ENCODE measurements at places on chromosomes 6 and 20.

GRCh38 chr20:32326504-32326845, 31.7 kb upstream of the ASXL1 start:
- DNase-seq = no peak

GRCh38 chr20:5531318-5532081, 214.7 kb upstream of the PROKR2 start:
- no peak for DNase-seq

- no peak for DNase-seq
Measured at GRCh38 chr20:57032847-57033246, 233.6 kb downstream of the BMP7 start.

DNA sequence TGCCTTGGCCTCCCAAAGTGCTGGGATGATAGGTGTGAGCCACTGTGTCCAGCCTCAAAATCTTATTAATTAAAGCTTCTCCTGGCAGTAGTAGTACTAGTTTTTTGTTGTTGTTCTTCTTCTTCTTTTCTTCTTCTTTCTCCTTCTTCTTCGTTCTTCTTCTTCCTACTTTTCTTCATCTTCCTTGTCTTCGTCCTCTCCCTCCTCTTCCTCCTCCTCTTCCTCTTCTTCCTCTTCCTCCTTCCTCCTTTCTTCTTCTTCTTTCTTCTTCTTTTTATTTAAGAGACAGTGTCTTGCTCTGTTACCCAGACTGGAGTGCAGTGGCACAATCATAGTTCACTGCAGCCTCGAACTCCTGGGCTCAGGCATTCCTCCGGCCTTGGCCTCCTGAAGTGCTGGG, 17.2 kb upstream of the DEK start:
- no peak for DNase-seq

GRCh38 chr6:40482532-40482931, 104.6 kb downstream of the LRFN2 start:
- no peak for DNase-seq

- no peak for DNase-seq
Measured at GRCh38 chr6:109451376-109451775, 4.2 kb downstream of the MICAL1 start.

DNA sequence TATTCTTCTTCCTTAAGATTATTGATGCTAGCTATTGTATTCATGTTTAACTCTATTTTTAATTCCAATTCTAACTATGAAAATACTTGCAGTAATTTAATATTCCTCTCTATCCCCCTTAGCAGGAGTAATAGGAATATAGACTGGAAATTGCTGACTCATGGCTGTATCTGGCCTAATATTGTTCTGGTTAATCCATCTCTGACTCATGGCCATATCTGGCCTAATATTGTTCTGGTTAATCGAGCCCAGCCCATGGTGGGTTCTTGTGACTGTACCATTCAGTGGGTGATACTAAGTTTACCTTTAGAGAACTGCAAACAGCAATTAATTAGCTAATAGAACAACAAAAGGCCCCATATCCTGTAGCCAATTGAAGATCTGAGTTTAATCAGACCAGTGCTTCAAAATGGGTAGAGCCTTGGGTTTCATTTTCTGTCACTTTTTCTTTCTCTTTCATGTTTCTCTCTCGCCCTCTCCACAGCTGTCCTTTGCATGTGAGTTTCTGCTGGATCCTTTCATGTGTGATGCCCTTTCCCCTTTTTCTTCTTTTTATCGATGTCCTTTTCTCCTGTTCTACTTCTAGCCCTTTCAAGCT, 50.6 kb downstream of the SLC22A3 start:
- no peak for DNase-seq

- no peak for DNase-seq
Measured at GRCh38 chr20:50152394-50153152, 950 bp downstream of the PEDS1 start.

DNA sequence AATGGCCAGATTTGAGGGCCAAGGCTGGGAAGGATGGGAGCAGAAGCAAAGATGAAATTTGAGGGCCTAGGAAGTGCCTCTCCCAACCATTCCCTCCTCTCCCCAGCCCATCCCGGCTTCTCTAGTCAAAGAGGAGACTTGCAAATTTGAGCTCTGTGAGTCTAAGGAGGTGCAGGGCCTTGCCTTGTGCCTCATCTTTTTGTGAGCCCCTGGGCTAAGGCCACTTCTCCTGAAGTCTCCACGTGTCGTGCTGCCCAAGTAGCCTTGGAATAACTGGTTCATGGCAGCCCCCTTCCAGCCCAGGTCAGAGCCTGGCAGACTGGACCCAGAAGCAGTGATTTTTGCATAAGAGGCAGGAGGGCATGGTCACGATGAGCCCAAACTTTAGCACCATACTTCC, 6.7 kb downstream of the PTGIS start:
- DNase-seq = no peak

- DNase-seq = no peak
Measured at GRCh38 chr20:64009811-64010387, 26.1 kb upstream of the C20orf204 start.

DNA sequence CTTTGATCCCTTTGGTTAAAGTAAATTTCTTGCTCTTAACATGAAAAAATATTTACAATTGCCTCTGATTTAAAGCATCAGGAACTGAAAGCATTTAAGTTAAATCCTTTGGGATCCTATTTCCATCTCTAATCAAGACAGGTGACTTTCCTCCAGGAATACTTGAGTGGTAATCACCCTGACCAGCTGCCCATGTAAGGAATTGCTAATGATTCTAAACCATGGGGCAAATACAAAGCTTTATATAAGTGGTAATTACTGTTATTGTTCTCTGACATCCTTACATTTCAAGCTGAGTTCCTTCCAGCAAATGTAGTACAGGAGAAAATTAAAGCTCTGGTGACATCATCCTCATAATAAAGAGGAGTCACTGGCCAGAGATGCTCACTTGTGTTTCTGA, 100.6 kb downstream of the CRYBG1 start:
- no peak for DNase-seq

GRCh38 chr20:45867819-45868176, 10.4 kb downstream of the ZSWIM3 start:
- no peak for DNase-seq

DNA sequence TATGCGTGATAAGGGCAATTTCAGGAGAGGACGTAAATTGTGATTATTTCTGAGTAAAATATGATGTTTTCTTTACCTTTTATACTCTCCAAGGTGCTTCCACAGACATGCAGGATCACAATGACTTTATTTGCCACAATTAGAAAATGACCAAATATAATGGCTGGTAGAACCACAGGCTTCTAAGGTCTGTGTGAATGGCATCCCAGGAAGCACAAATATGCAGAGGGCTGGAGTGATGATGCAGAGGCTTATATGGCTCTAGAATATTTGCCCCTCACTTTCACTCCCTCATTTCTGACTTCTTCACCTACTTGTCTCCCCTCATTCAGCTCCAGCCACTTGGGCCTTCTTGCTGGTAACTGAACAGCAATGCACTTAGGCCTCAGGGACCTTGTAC, 502.1 kb upstream of the MAP3K7 start:
- no peak for DNase-seq

- DNase-seq = no peak
Measured at GRCh38 chr6:134422426-134423231, 104.7 kb upstream of the SGK1 start.

- DNase-seq = no peak
Measured at GRCh38 chr20:6490849-6491248, 276.6 kb upstream of the BMP2 start.

DNA sequence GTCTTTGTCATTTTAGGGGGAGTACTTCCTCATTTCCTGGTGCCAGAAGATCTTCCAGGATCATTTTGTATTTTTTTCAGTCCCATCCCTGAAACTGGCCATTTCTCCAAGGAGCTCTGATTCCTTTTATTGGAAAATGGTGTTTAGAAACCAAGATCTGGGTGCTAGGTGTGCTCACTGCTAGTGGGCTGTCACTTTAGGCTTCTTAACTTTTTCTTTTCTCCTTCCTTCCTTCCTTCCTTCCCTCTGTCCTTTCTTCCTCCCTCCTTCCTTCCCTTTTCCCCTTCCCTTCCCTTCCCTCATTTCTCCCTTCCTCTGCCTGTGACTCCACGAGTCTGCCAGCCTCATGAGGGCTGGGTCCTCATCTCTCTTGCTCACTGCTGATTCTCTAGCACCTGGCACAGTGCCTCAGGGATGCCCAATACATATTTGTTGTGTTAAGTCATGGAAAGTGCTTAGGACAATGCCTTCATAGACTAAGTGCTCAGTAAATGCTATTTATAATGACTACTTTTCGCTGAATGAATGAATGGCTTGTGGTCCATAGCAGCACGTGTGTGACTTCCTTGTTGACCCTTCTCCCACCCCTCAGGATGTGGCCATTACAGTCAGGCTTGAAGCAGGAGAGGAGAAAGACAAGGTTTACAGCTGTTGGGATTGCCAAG, 36.9 kb downstream of the APCDD1L start:
- DNase-seq = no peak

DNA sequence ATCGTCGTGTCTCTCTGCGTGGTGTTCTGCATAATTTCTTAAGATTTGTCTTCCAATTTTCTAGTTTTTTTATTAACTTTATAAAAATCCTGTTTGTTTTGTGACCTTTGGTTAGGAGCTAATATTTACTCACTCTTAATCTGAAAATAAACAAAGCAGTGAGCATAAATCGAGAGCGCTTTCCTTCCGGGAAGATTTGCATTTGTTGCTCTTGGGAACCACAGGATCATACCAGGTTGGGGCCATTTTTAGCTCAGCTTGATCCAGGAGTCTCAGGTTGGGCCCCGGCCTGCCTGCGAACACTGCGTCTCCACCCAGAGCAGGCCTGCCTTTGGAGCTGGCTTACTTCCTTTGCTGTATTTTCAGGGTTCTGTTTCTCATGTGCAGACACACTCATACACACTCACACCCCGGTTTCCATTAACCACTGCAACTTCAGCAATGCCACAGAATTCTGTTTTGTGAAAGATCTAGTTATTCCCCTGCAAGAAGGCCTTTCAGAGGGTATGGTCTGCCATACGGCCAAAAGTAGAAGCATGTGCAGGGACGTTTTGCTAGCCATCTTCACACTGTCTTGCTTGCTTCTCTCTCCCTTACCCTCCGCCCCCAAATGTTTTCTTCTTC, 17.3 kb downstream of the BPHL start:
- no peak for DNase-seq

GRCh38 chr6:149478631-149479314, 6.0 kb downstream of the ZC3H12D start:
- DNase-seq = no peak

- no peak for DNase-seq
Measured at GRCh38 chr20:15199698-15200097, 862.3 kb upstream of the FLRT3 start.

DNA sequence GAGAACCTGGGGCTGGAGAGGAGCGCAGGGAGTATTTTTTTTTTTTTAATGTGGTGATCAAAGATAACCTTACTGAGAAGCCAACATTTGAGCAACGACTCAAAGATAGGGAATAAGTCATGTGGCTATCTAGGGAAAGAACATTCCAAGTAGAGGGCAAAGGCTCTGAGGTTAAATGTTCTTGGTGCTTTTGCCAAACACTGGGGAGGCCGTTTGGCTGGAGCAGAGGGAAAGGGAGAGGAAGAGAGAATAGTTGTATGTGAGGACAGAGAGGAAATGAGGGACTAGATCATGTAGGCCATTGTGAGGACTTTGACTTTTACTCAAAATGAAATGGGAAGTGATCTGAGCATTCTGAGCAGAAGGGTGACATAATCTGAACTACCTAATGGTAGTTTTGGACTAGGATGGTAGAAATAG, 27.8 kb downstream of the ACSS2 start:
- no peak for DNase-seq

GRCh38 chr6:10441004-10441654, 26.3 kb upstream of the TFAP2A start:
- no peak for DNase-seq

DNA sequence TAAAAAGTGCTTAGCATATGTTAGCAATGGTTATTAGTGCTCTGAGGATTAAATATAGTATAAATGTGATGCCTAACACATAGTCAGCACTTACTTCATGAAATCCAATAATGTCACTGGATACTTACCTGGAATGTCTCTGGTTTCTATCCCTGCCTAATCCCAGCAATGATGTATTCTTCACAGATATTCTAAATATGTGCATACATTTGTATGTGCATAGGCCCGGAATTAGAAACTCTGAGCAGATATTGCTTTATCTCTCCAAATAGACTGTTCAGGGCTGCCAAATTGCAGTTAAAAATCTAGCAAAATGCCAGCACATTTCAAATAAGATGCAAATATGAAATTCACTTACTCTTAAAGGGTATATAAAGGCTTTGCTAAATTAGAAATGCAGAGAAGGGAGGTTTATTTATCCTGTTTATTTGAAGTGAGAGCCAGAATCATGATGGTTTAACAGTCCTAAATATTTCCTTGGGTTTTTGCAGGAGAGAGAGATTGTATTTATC, 81.3 kb downstream of the SAMD5 start:
- DNase-seq = no peak

GRCh38 chr20:18011951-18012645, 43.3 kb downstream of the MGME1 start:
- no peak for DNase-seq

GRCh38 chr6:69416776-69417175, 380.0 kb downstream of the LMBRD1 start:
- no peak for DNase-seq

- no peak for DNase-seq
Measured at GRCh38 chr6:12962987-12963386, 246.4 kb downstream of the PHACTR1 start.

DNA sequence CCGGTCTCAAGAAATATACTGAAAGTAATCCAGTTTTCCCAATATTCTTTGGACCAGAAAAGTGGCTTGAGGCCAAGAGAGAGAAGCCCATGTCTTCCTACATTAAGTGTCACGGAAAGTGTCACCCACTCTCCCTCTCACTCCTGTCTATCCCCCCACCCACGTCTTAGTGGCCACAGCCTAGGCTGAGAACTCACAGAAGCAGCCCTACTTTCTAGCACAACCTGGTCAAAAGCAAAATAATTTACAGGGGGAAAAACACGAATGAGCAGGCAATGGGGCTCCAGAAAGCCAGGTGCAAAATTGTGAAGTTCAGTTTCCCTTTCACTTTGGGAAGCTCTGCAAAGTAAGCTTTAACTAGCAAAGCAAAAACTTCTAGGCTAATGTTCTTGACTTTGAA, 118.0 kb downstream of the OPRM1 start:
- DNase-seq = no peak

- no peak for DNase-seq
Measured at GRCh38 chr6:138025528-138025978, 81.7 kb downstream of the PERP start.

DNA sequence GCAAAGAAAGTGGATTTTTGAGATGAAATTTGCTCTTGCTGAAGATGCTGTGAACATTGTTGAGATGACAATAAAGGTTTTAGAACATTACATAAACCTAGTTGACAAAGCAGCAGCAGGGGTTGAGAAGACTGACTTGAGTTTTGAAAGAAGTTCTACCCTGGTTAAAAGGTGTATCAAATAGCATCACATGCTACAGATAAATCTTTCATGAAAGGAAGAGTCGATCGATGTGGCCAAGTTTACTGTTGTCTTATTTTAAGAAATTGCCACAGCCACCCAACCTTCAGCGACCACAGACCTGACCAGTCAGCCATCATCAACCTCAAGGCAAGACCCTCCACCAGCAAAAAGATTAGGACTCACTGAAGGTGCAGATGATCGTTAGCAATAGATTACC, 155.3 kb downstream of the HS3ST5 start:
- no peak for DNase-seq
